ENCODE measurements at places on chromosomes 4 and X.

GRCh38 chr4:106914223-106914622 is 121.9 kb downstream of the DKK2 start:
- no peak for DNase-seq

GRCh38 chrX:16807976-16808542 is 21.8 kb downstream of the TXLNG start:
- no peak for DNase-seq

DNA sequence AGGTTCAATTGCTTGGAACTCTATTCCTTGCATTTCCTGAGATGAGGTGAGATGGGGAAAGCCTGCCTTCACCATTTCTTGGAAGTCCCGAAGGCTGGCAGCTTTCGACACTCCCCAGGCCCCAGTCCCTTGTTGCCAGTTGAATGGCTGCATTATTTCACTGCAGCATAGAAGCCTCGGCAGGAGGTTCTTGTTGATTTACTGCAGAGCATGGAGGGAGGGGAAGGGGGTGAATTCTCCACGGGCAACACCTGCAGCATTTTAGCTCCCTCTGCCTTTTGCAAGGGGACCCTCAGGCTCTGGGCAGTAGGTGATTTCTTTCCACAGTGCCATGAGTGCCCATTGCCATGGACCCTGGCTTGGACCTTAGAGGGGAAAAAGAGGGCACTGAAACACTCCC is 10.7 kb upstream of the BCLAF3 start:
- no peak for DNase-seq

DNA sequence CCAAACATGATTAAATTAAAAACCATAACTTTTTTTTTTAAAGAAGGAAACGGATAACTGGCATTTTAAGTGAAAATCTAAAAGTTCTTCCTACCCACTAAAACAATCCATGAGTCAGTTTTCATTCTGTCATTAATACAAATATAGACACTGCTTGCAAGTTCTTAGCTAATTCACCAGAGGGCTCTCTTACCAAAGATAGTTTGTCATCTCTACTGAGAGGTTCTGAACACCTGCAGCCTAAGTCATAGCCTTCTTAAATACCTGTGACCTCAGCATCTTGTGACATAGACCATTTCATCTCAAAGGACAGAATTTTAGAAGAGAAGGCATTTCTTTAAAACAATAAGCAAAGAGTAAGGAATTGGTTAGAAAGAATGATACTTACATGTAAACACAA is 65.3 kb upstream of the FAM120C start:
- DNase-seq, result no peak

DNA sequence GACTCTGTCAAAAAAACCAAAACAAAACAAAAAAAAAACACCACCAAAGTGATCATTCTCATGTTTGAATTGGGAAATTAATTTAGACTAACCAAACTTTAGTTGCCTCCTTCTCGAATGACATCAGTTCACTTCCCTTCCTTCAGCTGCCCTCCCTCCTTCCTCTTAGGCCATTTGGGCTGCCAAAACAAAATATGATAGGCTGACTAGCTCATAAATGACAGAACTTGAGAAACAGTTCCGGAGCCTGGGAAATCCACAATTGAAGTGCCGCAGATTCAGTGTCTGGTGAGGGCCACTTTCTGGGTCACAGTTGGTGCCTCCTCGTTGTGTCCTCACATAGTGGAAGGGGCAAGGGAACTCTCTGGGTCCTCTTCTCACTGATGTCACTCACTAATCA is 16.1 kb upstream of the WAS start:
- DNase-seq, result no peak

- DNase-seq, result no peak
Measured at GRCh38 chr4:184384056-184384809, 90.1 kb downstream of the IRF2 start.

DNA sequence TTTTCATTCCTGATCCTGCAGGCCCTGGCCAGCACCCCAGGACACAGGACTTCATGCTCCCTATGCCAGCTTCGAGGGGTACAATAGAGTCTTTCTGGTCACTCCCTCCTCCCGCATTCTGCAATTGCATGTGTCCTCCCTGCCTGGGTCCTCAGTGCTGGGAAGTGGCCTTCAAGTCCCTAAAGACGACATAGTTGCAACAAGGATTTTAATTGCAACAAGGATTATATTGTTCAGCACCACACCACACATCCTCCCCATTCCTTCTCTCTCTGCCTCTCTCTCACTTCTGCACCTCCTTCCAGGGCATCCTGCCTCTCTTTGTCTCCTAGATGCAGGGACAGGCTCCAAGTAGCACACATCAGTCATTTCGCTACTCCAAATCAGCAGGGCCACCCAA is 25.5 kb downstream of the SCD5 start:
- DNase-seq, result no peak

GRCh38 chr4:162954976-162955375 is 211.7 kb downstream of the NAF1 start:
- DNase-seq, result no peak

- DNase-seq, result no peak
Measured at GRCh38 chr4:167775375-167775774, 317.0 kb upstream of the ANXA10 start.

DNA sequence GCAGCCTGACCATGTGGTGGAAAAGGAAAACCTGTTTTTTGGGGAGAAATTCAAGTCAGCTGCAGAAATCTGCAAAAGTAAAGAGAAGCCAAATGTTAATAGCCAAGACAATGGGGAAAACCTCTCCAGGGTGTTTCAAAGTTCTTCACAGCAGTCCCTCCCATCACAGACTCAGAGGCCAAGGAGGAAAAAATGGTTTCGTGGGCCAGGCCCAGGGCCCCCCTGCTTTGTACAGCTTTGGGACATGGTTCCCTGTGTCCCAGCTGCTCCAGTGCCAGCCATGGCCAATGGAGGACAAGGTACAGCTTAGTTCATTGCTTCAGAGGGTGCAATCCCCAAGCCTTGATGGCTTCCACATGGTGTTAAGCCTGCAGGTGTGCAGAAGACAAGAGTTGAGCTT is 15.2 kb upstream of the YTHDC1 start:
- no peak for DNase-seq

GRCh38 chr4:168441412-168441811 is 38.9 kb downstream of the DDX60L start:
- no peak for DNase-seq

GRCh38 chrX:29911673-29912072 is 303.7 kb upstream of the MAGEB2 start:
- no peak for DNase-seq
